ENCODE measurements at places on chromosomes 1 and 21.

DNA sequence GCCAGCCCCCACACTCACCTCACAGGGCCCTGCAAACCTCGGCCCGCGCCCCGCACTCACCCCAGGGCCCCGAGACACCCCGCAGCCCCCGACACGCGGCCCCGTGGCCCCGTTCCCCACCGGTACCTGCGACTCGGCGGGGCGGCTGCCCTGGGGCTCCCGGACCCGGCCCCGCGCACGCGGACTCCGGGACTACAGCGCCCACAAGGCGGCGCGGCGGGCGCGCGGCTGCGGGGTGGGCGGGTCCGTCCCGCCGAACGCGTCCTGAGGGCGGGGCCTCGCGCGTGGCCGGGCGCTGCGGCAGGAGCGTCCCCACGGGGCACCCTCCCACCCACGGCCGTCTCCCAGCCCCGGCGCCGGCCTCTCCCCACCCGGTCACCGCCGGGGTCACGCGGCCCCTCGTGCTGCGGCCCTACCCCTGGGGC, at the start of gene SLC19A1:
Gene SLC19A1 (minus strand): TSS at position 199 of the 425 bp plus-strand sequence. CDS start 4,481 bp downstream, outside the sequence.
- peak; percentile 81 for DNase-seq

GRCh38 chr1:220527908-220528678, at the start of gene MARK1:
MARK1 (plus strand) TSS chr1:220528136; CDS start chr1:220528823, 687 bp downstream.
- DNase-seq = no peak

- DNase-seq = no peak
Measured at GRCh38 chr1:78437941-78438340, 52.8 kb upstream of the PTGFR start.

DNA sequence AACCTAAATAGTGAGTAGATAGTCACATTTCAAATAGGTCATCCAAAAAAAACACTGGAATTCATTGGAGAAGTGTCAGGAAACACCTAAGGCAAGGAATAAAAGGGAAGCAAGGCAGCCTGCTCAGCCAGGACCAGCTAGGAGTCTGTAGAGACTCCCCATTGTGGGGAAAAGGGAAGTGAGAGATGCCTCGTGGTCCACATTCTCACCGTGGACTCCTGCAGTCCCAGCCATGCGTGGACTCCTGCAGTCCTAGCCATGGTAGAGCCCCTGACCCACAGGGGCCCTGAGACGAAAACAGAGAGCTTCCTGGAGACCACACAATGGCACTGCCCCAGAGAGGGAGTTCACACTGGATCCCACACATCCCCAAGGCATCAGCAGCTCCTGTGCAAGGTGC, 97.5 kb downstream of the LRIG2 start:
- DNase-seq = no peak

GRCh38 chr1:171180670-171181069, 4.4 kb upstream of the FMO2 start:
- no peak for DNase-seq

- peak; percentile 79 for DNase-seq
Measured at GRCh38 chr1:27872059-27872801, at the start of gene THEMIS2. THEMIS2 (plus strand) TSS chr1:27872544; CDS start chr1:27872572, 28 bp downstream.

DNA sequence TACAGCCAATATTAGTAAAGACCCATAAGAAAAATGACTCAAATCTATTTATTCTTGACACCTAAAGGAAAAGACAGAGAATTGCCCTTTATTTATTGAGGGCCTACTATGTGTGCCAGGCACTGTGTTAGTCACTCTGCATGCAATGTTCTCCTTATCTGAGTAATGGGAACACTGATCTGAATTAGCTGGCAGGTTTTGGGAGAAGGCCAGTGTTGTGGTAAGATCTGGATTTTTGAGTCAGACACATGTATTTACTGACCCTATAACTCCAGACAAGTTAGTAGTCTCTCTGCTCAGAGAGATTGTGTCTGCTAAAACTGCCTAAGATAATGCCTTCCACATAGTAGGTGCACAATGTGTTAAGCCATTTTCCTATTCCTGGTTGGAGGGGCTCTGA, 17.3 kb downstream of the LCE4A start:
- no peak for DNase-seq

GRCh38 chr1:66350001-66350547, 183.9 kb upstream of the SGIP1 start:
- DNase-seq = peak; percentile 55
